Testis (tissue), 5 donors: ENCODE measurements at places on chromosomes 13 and 19. TPM values are rescaled to one million over a fixed set of nuclear protein-coding genes. Genes with fewer than 3 reads are reported as not detected.

Gene CDX2
- 0.06 TPM for total RNA-seq

Gene RXFP2
- 0.08 TPM for total RNA-seq

Gene VSIG10L
- 12.0 TPM for total RNA-seq

Gene CEACAM6
- total RNA-seq: not detected

Gene ZSWIM9
- total RNA-seq: 5.8 TPM

Gene MUC16
- total RNA-seq: 4.0 TPM

Gene ETFB
- total RNA-seq: 110 TPM

Gene CPB2
- not detected for total RNA-seq
